ENCODE measurements at places on chromosomes 4 and X.

- DNase-seq: no peak
These were observed 93.7 kb downstream of the CLNK start for GRCh38 chr4:10590896-10591295.

DNA sequence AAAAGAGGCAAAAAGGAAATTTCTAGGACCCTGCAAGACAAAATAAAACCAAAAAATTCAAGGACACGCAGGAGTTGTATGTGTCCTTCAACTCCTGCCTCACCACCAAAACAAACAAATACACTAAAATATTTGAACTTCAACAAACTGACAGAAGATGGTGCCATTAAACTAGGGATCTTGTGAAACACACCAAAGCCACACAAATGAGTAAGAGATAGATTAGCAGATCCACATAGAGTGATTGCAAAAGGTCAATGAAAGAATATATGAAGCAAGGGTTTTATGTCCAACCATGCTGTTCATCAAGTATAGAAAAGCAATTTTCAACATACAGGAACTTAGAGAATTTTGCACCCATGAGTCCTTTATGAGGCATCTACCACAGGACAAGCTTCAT lies 40.1 kb upstream of the SCML1 start:
- DNase-seq: no peak

DNA sequence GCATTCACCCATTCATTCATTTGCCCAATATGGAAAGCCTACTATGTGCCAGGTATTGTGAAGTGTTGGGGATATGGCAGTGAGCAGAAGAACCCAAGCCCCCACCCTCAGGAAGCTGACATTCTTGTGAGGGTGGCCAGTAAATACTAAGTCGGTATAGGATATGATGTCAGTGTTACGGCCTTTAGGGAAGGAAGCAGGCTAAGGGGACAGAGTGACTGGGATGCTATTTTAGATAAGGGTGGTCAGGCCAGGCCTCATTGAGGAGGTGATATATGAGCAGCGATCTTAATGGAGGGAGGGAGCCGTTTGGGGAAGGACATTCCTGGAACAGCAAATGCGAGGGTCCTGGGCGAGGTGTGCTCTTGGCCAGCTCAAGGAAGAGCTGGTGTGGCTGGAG lies 2.0 kb downstream of the ATP6AP1 start:
- no peak for DNase-seq

GRCh38 chrX:43557792-43558191 lies 98.3 kb upstream of the MAOA start:
- DNase-seq: peak; percentile 67

DNA sequence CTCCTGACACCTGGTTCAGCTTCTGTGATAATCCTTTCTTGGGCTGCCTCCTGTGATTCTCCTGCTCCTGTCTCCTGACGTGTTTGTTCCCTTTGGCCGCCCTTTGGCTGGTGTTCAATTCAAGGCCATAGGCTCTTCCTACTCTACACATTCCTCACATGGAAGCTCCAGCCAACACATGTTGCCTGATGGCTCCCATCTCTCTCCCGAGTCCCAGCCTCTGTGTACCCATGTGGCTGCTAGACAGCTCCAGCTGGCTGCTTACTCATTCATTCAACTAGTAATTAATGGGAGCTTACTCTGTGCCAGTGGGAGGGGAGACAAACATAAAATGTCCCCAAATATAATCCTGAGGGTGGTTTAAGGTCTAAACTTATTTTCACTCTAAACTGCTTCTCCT lies 9.2 kb upstream of the MED28 start:
- no peak for DNase-seq

DNA sequence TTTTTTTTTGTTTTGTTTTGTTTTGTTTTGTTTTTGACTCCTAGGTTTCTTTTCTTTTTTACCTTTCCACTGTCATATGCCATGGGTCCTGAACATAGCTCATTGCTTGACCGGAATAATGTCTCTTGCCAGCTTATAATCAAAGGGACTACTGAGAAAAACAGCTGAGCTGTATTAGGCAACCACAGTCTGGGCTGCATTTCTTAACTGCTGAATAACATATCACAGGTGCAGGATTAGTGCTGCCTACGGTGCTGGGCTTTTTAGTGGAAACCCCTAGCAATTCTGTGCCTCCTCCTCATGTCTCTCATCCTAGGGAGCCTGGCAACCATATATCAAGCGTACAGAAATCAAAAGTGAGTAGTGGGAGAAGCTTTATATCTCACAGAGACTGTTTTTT lies 333.5 kb downstream of the BMPR1B start:
- no peak for DNase-seq

GRCh38 chr4:83582289-83582785 lies 46.4 kb downstream of the GPAT3 start:
- DNase-seq: no peak

- DNase-seq: no peak
These were observed at the start of gene SULT1E1 for GRCh38 chr4:69860052-69860451. TSS of gene SULT1E1 (minus strand) at chr4:69860145. CDS start at chr4:69857644, 2,501 bp downstream.

DNA sequence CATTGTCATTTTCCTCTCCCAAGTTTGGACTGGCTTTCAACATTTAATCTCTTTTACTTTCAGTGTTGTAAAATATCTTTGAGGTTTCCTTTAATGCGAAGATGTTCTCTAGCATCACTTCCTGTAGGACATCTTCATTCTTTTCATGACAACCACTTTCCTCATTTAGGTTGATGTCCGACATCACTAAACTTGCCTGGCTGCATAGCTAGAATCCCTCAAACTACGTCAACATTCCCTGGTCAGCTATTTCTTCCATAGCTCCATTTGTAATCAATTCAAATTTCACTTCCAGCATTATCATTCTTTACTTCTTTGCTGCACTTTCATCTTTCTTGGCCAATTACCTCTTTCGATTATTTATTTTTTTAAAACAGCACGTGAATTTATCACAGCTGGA lies 198.6 kb upstream of the EMCN start:
- no peak for DNase-seq

- peak; percentile 35 for DNase-seq
These were observed 19.8 kb upstream of the HSFX4 start for GRCh38 chrX:149909324-149910177.

DNA sequence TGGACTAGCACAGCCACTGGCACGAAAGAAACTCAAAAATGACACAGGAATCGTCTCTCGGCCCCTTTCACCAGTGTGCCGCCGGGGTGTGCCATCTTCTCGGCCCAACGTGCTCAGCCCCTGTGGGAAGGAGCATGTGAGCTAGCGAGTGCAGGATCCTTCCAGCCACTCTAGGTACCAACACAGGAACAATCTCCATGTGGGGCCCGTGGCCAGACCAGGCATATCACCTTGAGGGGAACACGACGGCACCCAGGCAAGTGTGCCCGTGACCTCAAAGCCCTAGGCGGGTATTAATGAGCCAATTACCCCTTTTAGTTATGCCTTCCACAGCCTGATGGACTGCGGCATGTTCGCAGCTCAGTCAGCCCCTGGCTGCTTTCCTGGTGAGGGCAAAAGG lies 231.5 kb downstream of the FAT4 start:
- DNase-seq: no peak

- no peak for DNase-seq
These were observed 109.2 kb downstream of the MAPK10 start for GRCh38 chr4:86250619-86251018.

DNA sequence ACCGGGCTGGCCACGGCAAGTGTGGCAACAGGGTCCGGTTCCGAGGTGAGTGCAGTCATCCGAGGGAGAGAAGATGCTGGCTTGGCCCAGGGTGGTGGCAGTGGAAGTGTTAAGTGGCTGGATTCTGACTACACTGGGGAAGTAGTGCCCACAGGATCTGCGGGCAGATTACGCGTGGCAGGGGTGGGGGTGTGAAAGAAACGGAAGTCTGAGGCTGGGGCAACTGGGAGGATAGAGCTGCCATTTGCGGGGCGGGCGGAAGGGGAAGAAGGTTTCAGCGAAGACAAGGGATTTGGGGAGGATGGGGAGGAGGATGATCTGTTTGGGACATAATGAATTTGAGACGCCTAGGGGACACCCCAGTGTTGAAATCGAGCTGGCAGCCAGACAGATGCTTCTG lies 5.3 kb downstream of the RS1 start:
- DNase-seq: no peak

DNA sequence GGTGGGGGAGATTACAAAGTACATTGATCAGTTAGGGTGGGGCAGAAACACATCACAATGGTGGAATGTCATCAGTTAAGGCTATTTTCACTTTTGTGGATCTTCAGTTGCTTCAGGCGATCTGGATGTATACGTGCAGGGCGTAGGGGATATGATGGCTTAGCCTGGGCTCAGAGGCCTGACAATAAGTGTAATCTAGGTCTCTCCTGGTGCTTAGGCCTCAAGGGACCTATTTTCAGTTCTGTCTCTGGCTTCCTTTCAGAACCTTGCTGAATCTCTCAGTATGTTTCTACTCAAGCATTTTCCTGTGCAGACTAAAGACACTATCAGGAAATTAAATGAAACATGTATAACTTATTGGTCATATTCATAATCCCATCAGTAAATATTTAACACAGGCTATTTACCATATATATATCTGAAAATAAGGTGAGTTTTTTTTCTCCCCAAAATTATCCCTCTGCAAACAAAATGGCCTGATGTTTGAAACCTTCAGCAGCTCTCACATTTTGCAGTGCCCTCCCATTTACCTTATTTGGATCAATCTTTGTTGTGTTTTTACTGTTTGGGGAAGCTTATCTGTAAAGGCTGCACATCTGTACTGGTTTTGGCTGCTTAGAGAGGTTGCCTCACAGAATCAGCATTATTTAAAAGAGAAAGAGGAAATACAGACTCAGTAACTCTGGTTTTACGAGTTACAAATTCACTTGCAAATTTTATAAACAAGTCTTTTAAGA lies 2.3 kb upstream of the ZCCHC4 start:
- DNase-seq: no peak

DNA sequence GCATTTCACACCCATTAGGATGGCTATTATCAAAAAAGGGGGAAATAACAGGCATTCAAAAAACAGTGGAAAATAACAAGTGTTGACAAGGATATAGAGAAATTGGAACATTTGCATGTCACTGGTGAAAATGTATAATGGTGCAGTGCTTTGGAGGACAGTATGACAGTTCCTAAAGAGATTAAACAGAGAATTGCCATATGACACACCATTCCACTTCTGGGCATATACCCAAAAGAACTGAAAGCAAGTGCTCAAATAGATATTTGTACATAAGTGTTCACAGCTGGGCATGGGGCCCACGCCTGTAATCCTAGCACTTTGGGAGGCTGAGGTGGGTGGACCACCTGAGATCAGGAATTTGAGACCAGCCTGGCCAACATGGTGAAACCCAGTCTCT lies 348.1 kb downstream of the NR3C2 start:
- DNase-seq: no peak

- no peak for DNase-seq
These were observed 41.2 kb downstream of the ANXA5 start for GRCh38 chr4:121655320-121656268.

- DNase-seq: no peak
These were observed 280.0 kb upstream of the EMCN start for GRCh38 chr4:100797791-100798190.

DNA sequence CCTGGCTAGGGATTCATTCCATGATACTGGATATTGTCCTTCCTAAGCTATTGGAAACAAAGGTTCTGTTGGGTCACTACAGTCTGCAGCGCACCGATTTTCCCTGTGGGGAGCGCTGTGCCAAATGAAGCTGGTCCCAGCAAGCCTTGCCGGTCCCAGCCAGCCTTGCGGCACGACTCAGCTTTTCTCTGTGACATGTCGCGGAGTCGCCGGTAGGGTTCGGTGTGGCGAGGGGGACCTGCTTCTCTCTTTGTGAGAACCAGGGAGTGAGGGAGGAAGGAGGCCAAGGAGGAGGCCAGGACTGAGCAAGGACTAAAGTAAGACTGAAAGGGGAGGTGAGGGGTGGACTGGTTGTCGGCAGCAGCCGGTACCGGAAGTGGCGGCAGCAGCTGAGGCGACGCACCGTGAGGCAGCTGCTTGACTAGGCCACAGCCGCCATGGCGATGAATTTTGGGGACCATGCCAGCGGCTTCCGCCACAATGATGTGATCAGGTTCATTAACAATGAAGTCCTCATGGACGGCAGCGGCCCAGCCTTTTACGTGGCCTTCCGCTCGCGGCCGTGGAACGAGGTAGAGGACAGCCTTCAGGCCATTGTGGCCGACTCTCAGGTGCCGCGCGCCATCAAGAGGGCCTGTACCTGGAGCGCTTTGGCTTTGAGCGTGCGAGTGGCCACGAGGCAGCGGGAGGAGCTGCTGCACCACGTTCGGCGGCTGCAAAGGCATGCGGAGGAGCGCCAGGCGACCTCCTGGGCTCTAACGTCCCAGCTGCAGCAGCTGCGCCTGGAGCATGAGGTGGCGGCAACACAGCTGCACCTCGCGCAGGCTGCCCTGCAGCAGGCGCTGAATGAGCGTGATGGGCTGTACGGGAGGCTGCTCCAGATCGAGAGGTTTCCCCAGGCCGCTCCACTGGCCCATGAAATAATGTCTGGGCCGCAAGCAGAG lies at the start of gene TEX13D:
Gene TEX13D (plus strand): TSS at position 180 of the 944 bp plus-strand sequence. CDS start 258 bp downstream, at position 438.
- DNase-seq: no peak

- DNase-seq: peak; percentile 68
These were observed 14.7 kb upstream of the ATP8A1 start for GRCh38 chr4:42671431-42672194.

- no peak for DNase-seq
These were observed 95.8 kb downstream of the MGST2 start for GRCh38 chr4:139761461-139761860.

DNA sequence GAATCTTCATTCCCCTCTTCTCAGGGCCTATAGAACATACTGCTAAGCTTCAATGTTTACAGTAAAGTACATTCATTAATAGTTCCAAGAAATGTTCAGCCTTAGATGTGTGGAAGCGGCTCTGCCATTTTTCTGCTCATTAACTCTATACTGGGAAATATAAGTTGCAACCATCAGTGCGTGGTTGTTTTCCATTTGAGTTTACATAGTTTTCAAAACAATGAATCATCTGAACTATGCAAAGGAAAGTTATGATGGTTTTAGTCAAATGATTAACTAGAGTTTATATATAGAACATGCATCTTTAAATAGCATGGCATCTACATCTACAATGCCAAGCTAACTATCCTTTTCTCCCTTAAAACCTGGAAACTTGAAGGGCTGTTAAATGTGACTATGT lies 29.6 kb downstream of the LEF1 start:
- no peak for DNase-seq

- no peak for DNase-seq
These were observed 177.1 kb downstream of the ADGRA3 start for GRCh38 chr4:22338796-22339195.

DNA sequence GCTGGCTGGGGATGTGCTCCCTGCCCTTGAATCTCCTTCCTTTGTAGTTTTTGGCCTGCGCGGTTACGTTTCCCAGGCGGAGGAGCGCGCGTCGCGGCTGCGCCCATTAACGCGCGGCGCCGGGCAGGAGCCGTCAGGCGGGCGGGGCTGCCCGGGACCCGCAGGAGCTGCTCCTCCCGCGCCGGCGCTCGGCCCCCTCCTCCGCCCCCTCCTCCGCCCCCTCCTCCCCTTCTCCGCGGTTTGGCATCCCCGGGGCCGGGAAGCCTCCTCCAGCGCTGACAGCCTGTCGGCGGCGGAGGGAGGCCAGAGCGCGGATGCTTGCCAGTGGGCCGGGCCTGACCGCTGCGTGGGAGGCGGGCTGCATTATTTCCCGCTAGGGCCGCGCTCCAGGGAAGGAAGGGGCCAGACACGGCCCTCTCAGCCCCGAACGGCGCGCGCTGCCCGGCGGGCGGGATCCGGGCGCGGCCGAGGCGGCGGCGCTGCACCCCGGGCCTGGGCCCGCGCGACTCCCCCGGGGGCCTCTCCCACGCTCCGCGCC lies at the start of gene DCLK2:
Gene DCLK2 (plus strand): TSS at position 405 of the 538 bp plus-strand sequence. CDS start 583 bp downstream, outside the sequence.
- peak; percentile 7 for DNase-seq

GRCh38 chr4:1409079-1409478 lies 2.8 kb upstream of the NKX1-1 start:
- no peak for DNase-seq

- no peak for DNase-seq
These were observed 106.0 kb downstream of the ADRA2C start for GRCh38 chr4:3871881-3872833.
